ENCODE measurements at places on chromosomes 3 and 15.

- no peak for DNase-seq
These were observed 312.1 kb upstream of the TGFBR2 start for GRCh38 chr3:30294241-30294667.

GRCh38 chr3:12027184-12027846 is 23.1 kb downstream of the SYN2 start:
- no peak for DNase-seq

- DNase-seq, result no peak
These were observed 10.7 kb upstream of the IQSEC1 start for GRCh38 chr3:13083898-13084297.

GRCh38 chr15:100877551-100877950 is 2.1 kb upstream of the ALDH1A3 start:
- peak; percentile 30 for DNase-seq

DNA sequence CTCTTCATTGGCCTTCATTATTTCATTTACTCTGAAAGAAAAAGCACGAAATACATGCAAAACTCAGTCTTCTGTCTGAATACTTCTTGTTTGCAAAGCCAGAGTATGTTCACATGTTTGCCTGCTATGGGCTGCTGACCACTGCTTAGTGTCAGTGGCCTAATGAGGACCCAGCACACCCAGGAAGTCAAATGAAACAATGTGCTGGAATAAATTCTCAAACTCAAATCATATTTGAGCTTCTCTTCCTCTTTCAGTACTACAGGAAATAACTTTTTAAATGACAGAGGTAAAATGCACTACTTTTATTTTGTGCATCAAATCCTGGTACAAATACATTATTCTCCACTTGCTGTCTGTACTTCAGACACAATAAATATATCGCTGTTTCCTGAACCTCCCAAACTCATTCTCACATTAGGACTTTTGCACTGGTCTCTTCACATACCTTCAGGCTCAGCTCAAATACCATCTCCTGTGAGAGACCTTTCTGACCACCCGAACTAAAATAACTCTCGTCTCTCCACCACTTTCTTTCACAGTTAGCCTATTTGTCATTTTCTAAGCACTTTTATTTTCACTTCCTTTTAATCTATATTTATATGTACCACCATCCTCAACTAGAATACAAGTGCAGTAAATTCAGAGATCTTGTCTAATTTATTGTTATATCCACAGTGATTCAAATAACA is 176.8 kb downstream of the TUSC7 start:
- no peak for DNase-seq
